Hematopoietic multipotent progenitor cell (in vitro differentiated cells): ENCODE measurements at places on chromosomes 7 and 10.

GRCh38 chr7:44315301-44315903, 10.0 kb downstream of the CAMK2B start:
- no peak for DNase-seq

GRCh38 chr10:125103924-125104323, 56.4 kb downstream of the CTBP2 start:
- no peak for DNase-seq

DNA sequence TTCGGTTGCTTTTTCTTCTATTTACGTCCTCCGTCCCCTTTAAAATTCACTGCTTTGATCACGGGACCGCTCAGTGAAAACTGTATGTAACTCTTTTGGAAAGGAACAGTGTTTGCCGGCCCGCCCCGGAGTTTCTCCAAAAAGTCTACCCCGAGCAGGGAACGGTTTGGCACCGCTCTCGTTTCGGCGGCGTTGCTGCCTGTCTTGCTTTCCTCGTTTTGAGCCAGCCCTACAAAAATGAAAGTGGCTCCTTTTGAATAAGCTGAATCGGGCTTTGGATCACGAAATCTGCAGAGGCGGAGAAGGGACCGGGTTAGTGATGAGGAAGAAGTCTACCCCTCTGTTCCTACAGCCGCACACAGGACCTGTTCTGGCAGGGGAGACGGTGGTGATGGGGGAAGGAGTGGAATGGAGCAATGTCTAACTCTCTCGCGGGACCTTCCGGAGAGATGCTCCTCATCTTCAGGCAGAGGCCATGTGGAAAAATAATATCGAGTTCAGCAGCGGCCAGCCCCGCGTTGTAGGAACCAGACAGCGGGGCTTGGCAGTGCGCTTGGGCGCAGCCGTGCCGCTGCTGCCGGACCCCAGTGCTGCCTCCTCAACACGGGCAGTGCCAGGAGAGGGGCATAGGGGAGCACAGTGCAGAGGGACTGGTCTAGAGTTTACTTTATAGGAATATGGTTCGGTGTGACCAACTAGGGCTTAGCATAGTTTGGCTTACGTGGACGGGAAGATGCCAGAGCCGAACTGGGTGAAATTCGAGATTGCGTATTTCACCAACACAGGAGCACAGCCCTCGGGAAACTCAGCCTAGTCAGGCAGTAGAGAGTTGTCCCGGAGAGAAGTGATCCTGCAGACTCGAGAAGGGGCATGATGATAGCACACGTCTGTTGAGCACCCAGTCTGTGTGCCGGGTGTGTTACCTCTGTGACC, 1.4 kb downstream of the HTRA1 start:
- DNase-seq = no peak

DNA sequence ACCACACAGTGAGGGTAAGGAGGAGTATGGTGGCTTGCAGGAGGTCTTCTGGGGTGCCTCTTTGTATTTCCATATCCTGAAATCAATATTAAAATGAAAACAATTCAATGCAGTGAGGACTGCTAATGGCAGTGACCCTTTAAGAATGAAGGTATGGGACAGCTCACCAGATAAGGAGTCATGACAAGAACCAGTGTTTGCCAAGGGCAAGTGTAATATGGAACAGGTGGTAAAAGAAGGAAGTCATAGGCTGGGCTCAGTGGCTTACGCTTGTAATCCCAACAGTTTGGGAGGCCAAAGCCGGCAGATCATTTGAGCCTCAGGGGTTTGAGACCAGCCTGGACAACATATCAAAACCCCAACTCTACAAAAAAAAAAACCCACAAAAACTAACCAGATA, 20.0 kb upstream of the LIPA start:
- no peak for DNase-seq

DNA sequence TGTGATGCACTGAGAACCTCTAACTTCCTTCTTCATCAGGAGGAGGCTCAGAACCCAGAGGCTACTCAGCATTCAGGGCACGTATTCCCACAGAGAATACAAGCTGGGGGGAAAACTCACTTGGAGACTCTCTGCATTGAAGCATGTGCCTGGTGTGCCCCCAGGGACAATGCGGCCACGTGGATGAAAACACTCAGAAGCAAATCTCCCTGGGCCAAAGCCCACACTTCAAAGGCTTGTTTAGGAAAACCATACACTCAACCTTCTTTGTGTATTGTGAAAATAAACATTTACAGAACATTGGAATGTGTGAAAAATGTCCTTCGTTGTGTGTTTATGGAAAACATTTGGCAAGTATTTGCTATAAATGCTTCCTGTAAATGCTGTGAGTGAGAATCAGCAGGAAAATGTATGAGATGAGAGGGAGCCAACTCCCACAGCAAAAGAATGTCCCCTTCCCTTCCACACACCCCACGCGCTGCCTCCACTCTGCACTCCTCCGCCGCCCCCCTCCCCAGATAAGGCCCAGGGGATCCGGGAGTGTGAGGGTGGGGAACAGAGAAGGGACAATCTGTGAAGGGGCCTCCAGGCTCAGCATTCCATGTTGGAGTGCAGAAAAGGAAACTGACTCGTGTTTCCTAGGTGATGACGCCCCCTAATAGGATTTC, 339.5 kb downstream of the ELMO1 start:
- DNase-seq = no peak

DNA sequence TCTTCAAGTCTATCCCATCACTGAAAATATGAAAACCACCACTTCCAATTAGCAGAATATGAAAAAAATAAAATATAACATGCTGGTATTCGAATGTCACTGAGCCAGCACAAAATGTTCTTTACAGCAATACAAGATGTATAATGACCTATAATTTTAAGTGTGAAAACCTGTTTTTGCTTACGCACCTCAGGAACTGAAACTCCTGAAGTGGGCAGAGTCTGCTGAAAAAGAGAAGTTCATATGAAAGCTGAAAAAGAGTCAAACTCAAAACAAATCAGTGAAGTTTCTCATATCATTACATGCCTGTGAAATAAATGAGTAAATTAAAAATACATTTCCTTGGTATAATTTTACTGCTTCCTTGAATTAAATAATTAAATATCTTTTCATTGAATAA, 272.5 kb downstream of the DGKB start:
- no peak for DNase-seq
